CD4-positive, alpha-beta T cell treated with Interleukin-17A for 1 hour (primary cell): ENCODE measurements at places on chromosomes 7 and 10.

- DNase-seq = no peak
These were observed 56.9 kb upstream of the CHST15 start for GRCh38 chr10:124150189-124150806.

DNA sequence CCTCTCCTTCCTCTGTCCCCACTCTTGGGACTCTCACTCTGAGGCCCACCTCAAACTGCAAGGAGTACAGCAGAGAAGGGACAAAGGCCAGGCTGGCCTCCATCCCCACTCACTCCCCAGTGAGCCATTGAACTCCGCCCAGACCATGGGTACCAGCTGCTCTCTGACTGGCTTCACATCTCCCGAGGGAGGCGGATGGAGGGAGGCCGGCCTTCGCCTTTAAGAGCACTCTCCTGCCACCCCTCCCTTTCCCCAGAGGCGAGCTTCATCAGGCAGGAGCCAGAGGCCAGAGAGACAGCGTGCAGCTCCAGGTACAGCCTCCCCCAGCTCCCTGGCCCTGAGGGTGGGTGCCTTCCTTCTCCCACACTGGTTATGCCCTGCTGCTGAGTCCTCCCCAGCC lies 1.8 kb upstream of the LDB3 start:
- DNase-seq = no peak

DNA sequence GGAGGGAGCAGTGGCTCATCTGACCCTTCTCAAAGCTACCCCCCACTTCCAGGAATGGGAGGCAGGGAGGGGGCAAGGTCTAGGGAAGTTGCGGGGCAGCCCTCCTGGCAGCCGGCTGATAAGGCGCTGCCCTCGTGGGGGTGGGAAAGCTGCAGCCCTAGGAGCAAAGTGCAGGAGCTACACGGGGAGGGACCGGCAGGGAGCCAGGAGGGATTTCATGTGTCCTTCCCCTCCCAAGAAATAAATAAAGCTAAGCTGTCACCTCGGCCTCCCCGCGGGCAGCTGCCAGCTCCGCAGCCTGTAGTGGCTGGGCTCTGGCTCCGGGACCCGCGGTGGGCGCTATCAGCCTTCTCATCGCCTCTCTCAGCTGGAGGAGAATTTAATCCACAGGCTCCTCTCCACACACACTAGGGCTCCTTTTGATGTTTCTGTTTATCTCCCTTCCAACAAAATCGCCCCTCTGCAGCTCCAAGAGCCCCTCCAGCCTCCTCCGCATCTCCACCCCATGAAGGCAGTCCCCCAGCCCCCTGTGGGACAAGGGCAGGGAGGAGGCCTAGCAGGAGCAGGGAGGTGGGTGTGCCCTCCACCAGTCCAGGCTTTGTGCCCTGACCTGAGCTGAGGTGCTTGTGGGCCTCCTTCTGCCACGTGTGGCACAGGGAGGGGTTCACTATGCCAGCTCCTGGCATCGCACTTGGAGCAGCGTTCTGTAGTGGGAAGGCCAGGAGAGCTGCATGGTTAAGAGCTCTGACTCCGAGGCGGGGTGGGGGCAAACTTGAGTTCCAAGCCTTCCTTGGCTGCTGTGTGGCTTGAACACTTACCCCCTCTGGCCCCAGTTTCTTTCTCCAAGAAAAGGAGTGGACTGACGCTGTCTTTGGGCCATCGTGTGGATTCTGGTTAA lies 80.5 kb downstream of the C10orf105 start:
- no peak for DNase-seq

GRCh38 chr7:3272691-3273141 lies 28.3 kb upstream of the SDK1 start:
- no peak for DNase-seq

GRCh38 chr7:130947792-130948580 lies 214.0 kb upstream of the KLF14 start:
- DNase-seq = peak; percentile 74

GRCh38 chr10:117674646-117675045 lies 132.1 kb downstream of the EMX2 start:
- DNase-seq = no peak

DNA sequence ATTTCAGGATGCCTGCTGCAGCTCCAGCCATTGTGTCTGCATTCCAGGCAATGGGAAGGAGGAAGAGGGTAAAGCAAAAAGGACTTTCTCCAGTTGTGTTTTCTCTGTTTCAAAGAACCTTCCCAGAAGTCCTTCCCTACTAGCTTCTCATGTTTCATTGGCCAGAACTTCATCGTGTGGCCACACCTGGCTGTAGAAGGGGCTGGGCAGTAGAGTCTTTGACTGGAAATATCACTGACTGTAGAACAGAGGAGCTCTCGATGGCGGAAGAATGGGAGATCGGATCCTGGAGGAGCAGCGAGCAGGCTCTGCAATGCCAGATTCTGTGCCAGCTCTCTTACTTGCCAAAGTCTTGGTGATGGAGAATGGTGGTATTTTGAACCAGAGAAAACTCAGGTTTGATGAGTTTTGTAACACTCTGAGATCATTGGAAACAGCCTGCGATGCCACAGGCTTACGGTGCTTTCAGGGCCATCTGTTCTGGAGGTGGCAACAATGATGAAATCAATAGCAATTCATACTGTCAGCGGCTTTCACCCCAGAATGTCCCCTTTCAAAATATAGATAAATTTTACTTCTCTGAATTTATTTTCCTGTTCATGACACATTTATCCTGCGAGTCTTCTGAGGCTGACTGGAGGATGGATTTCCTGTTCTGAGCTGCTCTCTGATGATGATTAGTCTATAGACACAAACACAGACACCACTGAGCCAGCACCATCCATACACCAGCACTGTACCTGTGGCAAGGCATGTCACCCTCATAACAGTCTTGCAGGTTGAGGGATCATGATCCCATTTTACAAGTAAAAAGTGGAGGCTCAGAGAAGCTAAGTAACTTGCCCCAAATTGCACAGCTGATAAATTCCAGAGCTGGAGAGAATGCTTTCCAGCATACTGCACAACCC lies 204.2 kb downstream of the EMX2 start:
- no peak for DNase-seq

GRCh38 chr10:52853704-52854103 lies 81.1 kb upstream of the MBL2 start:
- DNase-seq = no peak

DNA sequence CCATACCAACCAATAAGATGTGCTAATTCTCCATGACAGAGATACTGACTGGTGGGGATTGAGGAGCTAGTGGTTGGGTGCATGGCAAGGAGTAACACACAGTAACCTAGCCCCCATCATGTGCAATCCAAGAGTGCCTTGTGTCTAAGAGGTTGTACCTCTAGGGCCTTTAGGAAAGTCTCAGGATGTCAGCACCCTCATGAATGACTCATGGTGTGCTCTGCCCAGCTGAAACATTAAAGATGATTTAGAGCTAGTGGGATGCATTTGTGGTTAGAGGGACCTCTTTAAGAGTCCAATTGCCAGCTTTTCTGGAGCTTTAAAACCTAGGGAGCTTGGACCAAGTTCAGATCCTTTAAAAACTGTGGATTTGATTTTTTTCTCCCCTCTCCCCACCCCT lies 181.1 kb downstream of the HERPUD2 start:
- DNase-seq = no peak

- DNase-seq = no peak
These were observed 116.3 kb downstream of the MDFIC start for GRCh38 chr7:115038158-115038557.

GRCh38 chr7:71541707-71542353 lies 409.9 kb downstream of the GALNT17 start:
- DNase-seq = no peak

GRCh38 chr7:111082351-111082750 lies 8.6 kb upstream of the LRRN3 start:
- no peak for DNase-seq

- no peak for DNase-seq
These were observed 248.6 kb upstream of the MAGI2 start for GRCh38 chr7:79702116-79702515.

GRCh38 chr10:8402576-8402975 lies 348.1 kb downstream of the GATA3 start:
- peak; percentile 60 for DNase-seq

DNA sequence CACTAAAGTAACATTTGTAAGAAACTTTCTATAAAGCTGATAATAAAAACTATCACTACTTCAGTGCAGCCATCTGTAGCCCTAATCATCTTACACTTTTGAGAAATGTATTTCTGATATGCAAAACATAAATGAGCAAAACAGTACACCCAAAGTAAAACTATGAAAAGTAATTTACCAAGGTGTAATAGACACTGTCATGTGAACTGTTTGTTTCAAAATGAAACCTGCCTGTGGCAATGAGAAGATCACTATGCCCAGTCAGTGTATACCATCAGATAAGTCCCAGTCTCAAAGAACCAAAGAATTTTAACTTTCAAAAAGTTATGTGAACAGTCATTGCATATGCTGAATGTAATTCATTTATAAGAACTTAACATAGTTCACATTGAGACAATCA lies 398.1 kb downstream of the CDC14C start:
- no peak for DNase-seq

DNA sequence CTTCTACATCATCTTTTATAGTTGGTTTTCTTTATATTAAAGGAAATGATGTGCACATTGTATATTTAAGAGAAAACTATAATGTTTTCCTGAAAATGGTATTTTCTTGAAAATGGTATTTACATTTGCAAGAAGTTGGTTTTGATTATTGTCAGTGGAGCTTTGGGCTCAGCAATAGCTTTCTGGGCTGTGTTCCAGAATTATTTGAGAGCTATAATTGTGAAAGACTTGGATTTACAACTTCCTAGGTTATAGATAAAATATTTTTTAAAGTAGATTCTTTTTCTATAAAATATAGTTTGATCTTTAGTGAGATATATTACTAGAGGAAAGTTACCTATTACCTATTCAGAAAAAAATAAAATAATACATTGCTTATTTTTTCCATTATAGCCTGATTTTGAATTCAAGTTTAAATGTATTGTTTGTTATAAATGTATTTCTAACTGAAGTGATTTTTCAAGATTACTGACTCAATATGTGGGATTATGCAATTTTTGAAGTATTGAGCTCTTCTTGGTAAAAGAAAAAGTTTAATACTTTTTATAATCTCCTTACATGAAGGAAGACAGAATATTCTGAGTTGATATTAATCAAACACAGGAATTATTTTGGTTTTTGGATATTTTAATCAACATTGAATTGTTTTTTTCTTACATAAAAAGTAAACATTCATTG lies 20.2 kb downstream of the GNAI1 start:
- no peak for DNase-seq

GRCh38 chr10:59393349-59393748 lies 31.0 kb upstream of the FAM13C start:
- no peak for DNase-seq

- no peak for DNase-seq
These were observed 117.0 kb upstream of the CCDC6 start for GRCh38 chr10:60023155-60023877.

DNA sequence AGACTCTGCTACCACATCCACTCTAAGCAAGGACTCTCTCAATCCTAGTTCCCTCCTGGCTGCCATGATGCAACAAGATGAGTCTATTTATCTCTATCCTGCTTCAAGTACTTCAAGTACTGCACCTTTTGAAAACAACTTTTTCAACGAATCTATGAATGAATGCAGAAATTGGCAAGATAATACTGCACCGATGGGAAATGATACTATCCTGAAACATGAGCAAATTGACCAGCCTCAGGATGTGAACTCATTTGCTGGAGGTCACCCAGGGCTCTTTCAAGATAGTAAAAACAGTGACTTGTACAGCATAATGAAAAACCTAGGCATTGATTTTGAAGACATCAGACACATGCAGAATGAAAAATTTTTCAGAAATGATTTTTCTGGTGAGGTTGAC lies 40.7 kb downstream of the AHR start:
- DNase-seq = no peak

DNA sequence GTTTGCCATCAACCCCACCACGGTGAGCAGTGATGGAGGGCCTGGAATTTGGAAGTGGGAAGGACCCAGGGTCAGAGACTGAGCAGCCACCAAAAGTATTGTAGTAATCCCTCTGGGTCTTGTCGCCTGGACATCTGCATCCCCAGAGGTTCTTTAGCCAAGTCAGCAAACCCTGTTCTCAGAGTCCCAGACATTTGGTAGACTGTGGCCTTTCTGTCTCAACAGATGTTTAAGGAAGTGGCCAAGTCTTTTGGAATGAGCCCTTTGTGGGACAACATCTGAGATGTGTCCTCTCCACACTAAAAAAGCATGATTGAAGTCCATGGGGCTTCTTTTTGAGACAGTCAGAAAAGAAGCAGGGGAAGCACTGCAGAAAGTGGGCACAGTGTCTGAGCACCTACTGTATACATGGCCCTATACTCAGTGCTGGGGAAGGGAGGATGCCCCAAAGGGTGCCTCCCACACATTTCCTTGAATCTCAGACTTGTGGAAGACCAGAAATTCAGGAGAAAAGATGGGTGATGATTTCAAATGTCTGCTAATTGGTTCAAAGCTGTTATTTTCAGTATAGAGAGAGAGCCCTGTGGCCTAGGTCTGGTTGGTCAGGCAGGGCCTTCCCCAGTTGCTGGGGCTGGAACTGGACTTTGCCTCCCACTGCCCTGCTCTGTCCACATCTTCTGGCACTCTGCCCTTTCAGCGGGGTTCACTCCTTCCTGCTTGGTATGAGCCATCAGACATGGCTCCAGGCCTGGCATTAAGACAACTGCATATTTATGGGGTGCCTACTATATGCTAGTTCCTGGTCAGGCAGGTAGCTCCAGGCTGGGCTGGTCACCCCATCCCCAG lies 26.5 kb upstream of the VSIR start:
- no peak for DNase-seq

- no peak for DNase-seq
These were observed 3.5 kb downstream of the AQP1 start for GRCh38 chr7:30915005-30915601.

- DNase-seq = no peak
These were observed 46.5 kb downstream of the HIBADH start for GRCh38 chr7:27616186-27616491.

GRCh38 chr10:96984541-96985131 lies 152.5 kb downstream of the LCOR start:
- no peak for DNase-seq

DNA sequence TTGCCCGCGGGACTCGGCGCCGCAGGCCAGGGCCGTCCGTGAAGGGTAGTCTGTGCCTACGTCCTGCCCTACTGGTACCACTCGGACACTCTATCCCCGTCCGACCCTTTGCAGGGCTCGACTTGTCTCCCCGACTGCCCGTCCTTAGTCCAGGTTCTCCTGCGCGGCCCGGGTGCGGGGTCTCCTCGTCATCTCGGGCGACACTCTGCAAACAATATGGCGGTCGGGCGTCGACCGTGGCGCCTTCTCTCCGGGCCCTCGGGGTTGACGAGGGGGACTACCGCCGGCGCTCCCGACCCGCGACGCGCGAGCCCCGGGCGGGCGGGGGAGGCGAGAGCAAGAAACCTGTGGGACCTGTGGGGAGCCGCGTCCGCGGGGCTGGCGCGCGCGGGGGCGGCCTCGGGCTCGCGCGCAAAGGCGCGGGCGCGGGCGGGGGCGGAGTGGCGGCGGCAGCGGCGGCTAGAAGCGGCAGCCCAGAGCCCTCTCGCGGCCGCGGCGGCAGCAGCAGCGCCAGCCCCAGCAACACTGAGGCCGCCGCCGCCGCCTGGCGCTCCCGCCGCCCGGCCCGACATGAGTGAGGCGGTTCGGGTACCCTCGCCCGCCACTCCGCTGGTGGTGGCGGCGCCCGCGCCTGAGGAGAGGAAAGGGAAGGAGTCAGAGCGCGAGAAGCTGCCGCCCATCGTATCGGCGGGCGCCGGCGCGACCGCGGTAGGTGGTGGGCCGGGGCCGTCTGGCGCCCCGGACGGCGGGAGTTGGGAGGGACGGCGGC lies at the start of gene HECTD2:
Gene HECTD2 (plus strand): TSS at position 476 of the 769 bp plus-strand sequence. CDS start 95 bp downstream, at position 571.
- DNase-seq = peak; percentile 86
